Effector memory CD8-positive, alpha-beta T cell (primary cell): ENCODE measurements at places on chromosomes 7 and 10.

- H3K36me3 ChIP-seq: no peaks in the 10 kb centered on the region
- H3K4me1 ChIP-seq: peaks cover 31% of the 10 kb centered on the region
- no peaks in the 10 kb centered on the region for H3K27me3 ChIP-seq
- DNase-seq: no peak
Observed at GRCh38 chr10:7866176-7866575, 47.9 kb downstream of the TAF3 start.

DNA sequence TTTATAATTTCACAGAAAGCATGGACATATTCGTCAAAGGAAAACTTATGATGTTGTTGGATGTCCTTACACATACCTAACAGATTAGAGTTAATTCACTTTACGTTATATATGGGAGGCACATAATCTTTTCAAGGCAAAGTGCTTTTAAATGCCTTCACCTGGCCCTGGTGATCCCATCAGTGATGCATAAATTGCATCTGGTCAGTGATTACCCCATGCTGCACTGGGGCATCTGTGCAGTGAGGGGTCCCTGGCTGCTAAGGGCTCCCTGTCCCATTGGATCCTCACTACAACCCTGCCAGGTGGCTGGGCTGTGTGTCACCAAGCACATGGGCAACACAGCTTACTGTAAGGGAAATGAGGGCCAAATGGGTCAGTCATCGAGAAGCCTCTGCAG, 441.1 kb downstream of the RPS24 start:
- no peak overlapping the region for H3K4me3 ChIP-seq
- no peaks in the 10 kb centered on the region for H3K36me3 ChIP-seq
- DNase-seq: no peak
- H3K27ac ChIP-seq: no peak overlapping the region
- peaks cover 15% of the 10 kb centered on the region for H3K27me3 ChIP-seq

GRCh38 chr10:31700181-31700611, 228.4 kb downstream of the ARHGAP12 start:
- H3K27ac ChIP-seq: no peak overlapping the region
- H3K4me1 ChIP-seq: no peaks in the 10 kb centered on the region
- no peak overlapping the region for H3K4me3 ChIP-seq
- H3K27me3 ChIP-seq: peaks cover 20% of the 10 kb centered on the region
- H3K36me3 ChIP-seq: no peaks in the 10 kb centered on the region

GRCh38 chr10:22427890-22428571, 82.7 kb downstream of the SPAG6 start:
- H3K4me3 ChIP-seq: no peak overlapping the region
- DNase-seq: no peak
- peaks cover 4% of the 10 kb centered on the region for H3K36me3 ChIP-seq
- peaks cover 5% of the 10 kb centered on the region for H3K4me1 ChIP-seq

DNA sequence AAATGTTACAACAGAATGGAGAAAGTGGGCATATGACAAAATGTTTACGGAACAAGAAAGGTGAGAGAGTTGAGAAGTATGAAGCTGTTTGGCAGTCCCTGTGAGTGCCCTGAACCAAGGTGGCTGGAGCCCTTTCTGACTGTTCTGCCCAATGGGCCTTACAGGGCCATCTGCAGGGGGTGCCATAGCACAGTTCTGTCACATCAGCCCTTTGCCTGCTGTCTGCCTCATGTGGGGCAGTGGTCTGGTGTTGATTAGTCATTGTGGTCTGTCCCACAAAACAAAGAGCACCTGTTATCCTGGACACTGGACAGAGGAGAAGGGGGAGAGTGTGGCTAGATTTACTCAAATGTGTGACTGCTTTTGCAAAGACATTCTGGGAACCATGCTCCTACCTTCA, 51.5 kb upstream of the OSBPL3 start:
- peaks cover 35% of the 10 kb centered on the region for H3K4me1 ChIP-seq
- H3K27ac ChIP-seq: no peak overlapping the region
- no peak overlapping the region for H3K4me3 ChIP-seq
- no peak for DNase-seq
- H3K36me3 ChIP-seq: no peaks in the 10 kb centered on the region
- peaks cover 2% of the 10 kb centered on the region for H3K27me3 ChIP-seq

GRCh38 chr10:96960872-96961271, 128.8 kb downstream of the LCOR start:
- no peak overlapping the region for H3K27ac ChIP-seq
- H3K4me3 ChIP-seq: no peak overlapping the region
- peaks cover 3% of the 10 kb centered on the region for H3K4me1 ChIP-seq
- DNase-seq: no peak
- H3K27me3 ChIP-seq: no peaks in the 10 kb centered on the region

DNA sequence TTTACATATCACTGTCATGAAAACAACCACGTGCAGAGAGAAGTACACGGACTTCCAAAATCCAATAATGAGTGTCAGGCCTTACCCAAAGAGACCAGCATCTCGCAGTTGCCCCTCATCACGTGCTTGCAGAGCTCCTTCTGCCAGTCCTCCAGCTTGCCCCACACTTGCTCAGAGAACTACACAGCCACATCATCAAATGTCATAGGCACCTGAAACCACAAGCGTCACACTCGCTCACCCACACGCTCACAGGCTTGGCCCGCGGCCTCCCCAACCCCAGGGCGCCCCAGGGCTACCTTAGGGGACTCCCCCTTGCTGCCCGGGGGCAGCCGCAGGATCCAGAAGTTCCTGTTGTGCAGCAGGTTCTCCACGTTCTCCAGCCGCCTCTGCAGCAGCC, 123.4 kb upstream of the ZNF746 start:
- peak overlapping the region; percentile 95 for H3K27ac ChIP-seq
- H3K4me1 ChIP-seq: peaks cover 50% of the 10 kb centered on the region
- peaks cover 68% of the 10 kb centered on the region for H3K36me3 ChIP-seq
- no peaks in the 10 kb centered on the region for H3K27me3 ChIP-seq
- peak overlapping the region; percentile 98 for H3K4me3 ChIP-seq

DNA sequence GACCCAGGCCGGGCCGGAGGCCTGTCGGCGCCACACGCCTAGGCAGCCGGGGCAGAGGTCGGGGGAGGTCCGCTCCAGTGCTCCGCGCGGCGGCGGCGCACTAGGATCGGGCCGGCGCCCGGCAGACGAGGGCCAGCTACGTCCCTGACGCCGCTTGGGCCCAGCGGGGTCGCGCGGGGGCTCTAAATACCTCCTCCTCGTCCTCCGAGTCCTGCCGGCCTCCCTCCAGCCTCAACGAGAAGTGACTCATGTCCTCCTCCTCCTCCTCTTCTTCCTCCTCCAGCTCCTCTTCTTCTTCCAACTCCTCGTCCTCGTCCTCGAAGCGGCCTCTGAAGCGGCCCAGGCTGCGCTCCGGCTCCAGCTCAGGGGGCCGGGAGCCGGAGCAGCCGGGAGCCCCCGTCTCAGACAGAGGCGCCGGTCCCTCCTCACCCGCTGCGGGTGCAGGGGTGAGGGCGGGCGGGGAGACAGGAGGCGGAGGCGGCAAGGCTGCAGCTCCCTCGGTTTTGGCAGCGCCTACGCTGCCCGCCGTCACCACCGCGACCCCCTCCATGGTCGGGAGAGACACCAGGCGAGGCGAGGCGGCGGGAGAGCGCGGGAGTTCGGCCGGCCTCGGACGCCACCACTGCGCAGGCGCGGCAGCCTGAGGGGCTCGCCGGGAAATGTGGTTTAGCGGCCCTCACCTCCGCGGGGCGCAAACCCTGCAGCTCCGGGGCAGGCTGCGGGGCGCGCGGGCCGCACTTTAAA, at the start of gene PCGF6:
PCGF6 (minus strand) TSS at position 624 of the 744 bp plus-strand sequence; CDS start at position 550, 74 bp downstream.
- peak; percentile 59 for DNase-seq
- peak within 1 kb of the TSS; percentile 89 for H3K4me3 ChIP-seq
- no peaks in the 10 kb centered on the region for H3K27me3 ChIP-seq
- H3K36me3 ChIP-seq: peaks cover 12% of the 10 kb centered on the region

DNA sequence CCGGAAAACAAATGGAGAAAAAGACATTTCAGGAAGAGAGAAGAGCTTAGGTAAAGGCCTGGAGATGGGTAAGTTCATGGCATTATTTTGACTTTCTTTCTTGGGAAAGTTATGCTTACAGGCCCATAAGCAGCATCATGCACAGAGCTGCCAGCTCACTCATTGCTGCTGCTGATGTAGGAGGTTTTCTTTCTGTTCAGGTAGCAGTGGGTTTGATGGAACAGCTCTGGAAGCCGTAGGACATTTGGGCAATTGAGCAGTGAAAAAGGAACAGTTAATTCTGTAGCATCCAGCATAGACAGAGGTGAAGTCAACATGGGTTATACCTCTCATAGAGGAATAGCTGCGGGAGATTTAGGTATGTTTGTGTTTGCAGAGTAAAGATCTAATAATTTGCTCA, 3.3 kb downstream of the CHN2 start:
- DNase-seq: no peak
- no peaks in the 10 kb centered on the region for H3K27me3 ChIP-seq
- peaks cover 18% of the 10 kb centered on the region for H3K36me3 ChIP-seq
- peaks cover 29% of the 10 kb centered on the region for H3K4me1 ChIP-seq
- no peak overlapping the region for H3K4me3 ChIP-seq

DNA sequence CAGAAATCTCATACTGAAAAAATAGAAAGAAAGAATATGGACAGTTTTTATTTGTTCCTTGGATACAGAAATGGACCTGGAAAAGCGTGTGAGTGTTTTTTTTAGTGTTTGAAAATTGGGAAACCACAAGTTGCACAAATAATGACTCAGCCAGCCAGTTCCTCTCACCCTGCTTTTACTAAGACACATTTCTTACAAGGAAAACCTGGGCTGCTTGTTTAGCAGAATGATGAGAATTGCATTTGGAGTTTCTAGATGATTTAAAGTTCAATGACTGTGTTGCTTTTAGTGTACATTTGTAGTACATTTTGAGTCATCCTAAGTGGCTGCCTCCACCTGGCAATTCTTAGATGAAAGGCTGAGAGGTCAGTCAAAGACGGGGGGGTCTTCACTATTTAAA, 218.7 kb downstream of the ABCA13 start:
- H3K4me3 ChIP-seq: no peak overlapping the region
- H3K27ac ChIP-seq: no peak overlapping the region
- no peaks in the 10 kb centered on the region for H3K27me3 ChIP-seq
- DNase-seq: no peak

- DNase-seq: no peak
- no peak overlapping the region for H3K27ac ChIP-seq
- no peaks in the 10 kb centered on the region for H3K36me3 ChIP-seq
- no peak overlapping the region for H3K4me3 ChIP-seq
- H3K27me3 ChIP-seq: peaks cover 11% of the 10 kb centered on the region
Observed at GRCh38 chr10:43070121-43071085, 6.5 kb upstream of the RET start.

DNA sequence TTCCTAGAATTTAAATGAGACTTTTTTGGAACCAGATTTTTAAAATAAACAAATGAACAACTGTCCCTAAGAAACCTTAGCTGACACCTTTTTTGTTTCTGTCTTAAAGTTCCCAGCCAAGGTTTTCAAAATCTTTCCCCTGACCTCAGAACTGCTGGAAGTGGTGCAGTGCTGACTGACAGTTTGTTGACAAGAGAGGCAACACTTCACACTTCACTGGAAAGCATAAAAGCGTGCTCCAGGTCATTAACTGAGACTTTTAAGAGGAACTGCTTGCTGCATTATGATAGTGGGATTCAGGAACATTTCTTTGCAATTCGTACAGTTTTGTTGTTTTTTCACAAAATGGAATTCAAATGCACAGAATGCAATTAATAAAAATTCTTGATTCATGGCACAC, 36.2 kb downstream of the SYPL1 start:
- H3K4me1 ChIP-seq: peaks cover 16% of the 10 kb centered on the region
- no peaks in the 10 kb centered on the region for H3K27me3 ChIP-seq
- no peak for DNase-seq
- H3K36me3 ChIP-seq: no peaks in the 10 kb centered on the region

DNA sequence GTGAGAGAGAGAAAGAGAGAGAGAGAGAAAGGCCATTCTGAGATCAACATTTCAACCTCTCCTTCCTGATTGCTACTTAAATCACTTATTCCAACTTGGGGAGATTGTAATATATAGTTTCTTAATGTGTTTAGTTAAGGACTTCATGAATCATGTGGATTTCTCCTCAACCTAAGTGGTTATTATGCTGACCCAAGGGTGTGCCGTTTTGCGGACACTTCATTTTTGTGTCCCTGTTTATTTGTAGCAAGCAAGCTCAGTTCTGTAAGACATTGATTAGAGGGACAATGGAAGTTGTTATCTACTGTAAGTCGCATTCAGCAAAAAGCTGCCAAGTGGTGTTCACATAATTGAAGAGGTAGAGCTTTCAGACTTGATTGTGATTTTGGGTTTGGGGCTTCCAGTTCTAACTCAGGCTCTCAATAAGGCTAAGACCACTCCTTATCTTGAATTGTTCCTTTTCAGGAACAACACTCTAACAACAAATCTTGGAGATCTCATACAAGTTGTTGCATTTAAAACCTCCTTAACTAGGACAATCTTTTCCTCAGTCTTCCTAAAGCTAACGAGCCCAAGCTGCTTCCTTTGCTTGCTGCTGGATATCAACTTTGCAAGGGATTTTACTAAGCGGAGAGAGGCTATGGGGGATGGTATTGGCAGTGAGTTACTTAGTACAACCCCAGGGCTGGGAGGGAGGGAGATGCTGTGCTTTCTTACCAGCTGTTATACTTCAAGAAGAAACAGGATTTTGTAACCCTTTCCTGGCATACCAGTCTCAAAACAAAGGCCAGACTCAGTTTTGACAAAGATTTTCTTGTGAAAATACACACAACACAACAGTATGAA, 19.8 kb upstream of the COL1A2 start:
- no peak overlapping the region for H3K4me3 ChIP-seq
- no peak overlapping the region for H3K27ac ChIP-seq
- peaks cover 8% of the 10 kb centered on the region for H3K27me3 ChIP-seq
- no peak for DNase-seq
- H3K36me3 ChIP-seq: no peaks in the 10 kb centered on the region
